ENCODE measurements at places on chromosomes 4 and X.

GRCh38 chr4:112673686-112674085 lies 36.7 kb downstream of the LARP7 start:
- DNase-seq: no peak

- DNase-seq: peak; percentile 19
Measured at GRCh38 chrX:134622056-134622812, 36.0 kb downstream of the PLAC1 start.

- DNase-seq: no peak
Measured at GRCh38 chr4:78517050-78517652, 34.4 kb upstream of the ANXA3 start.

- DNase-seq: no peak
Measured at GRCh38 chrX:53714580-53715345, 28.2 kb upstream of the HUWE1 start.

- DNase-seq: no peak
Measured at GRCh38 chrX:48791063-48791820, 4.9 kb downstream of the GATA1 start.

GRCh38 chrX:9825966-9826365 lies 39.7 kb downstream of the SHROOM2 start:
- no peak for DNase-seq

GRCh38 chr4:25075851-25076250 lies 45.1 kb upstream of the LGI2 start:
- no peak for DNase-seq

DNA sequence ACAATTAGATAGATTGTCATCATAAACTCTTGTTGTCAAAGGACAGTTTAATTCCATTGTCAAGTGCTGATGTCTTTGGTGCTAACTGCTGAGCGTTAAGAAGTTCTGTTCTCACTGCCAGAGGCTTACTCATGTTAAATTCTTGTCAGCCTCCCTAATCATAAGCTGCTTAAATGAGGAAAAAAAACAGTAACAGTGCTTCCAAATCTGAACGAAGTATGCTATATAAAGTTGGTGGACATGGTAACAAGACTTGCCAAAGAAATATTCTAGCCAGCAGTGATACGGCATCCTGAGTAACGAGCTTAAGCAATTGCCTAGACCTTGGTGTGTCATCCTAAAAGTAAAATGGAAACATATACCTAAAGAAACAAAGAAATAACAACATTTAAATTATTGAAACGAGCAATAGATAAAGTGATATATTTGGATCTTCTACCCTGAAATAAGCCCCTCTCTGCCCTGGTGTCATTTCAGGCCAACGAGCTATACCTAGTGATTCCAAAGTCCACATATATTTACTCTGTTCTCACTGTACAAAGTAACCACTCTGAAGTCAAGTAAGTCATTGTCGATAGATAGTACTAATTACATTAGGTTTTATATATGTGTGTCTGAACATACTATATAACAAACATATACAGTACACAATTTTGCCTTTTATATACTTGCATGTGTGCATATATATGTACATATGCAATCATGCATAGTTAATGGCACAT lies 339.7 kb upstream of the HS3ST1 start:
- no peak for DNase-seq
